GM13977 (cell line): ENCODE measurements at places on chromosomes 2 and 18.
A peak's percentile ranks its signal among the peaks of the same experiment; 100 is the strongest.

GRCh38 chr2:121129692-121130091, 155.3 kb downstream of the TFCP2L1 start:
- no peak for DNase-seq

- no peak for DNase-seq
These were observed 208.2 kb downstream of the UBE2E3 start for GRCh38 chr2:181188605-181189004.

GRCh38 chr2:18046558-18047212, 168.2 kb downstream of the KCNS3 start:
- DNase-seq: no peak

DNA sequence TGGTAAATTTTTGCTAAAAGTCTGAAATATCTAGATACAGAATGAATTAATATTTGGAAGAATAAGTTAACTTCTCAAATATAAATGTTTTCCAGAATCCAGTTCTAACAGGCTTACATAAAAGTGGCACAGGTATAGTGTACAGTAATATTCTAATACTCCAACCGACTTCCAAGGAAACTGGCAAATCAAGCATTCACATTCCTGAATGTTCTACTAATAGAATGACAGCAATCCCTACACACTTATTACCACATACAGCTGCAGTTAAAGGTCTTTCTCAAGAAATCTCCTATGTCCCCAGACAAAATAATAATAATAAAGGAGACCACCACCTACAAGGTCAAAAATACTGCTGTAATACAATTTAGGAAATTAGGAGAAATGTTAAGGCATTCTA, 31.9 kb downstream of the TMEM131 start:
- no peak for DNase-seq

- no peak for DNase-seq
These were observed 31.9 kb upstream of the BMPR2 start for GRCh38 chr2:202344178-202344577.

DNA sequence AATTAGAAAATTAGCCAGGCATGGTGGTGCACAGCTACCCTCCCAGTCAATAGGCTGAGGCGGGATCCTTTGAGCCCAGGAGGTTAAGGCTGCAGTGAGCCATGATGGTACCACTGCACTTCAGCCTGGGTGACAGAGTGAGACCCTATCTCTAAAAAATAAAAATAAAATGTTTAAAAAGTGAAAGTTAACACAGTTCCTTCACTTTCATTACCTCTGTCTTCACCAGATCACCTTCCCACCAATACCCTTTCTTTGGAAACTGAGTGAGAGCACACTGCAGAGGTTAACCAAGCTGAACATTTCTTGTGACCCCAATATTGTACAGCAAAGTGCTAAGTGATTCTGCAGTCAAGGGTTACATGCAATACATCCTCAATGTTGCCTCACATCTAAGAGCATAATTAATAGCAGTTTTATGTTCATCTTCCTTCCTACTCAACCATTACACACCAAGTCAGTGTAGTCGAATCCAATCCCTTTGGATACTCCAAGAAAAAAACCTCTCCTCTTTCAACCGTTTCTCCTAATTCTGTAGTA, 1.7 kb downstream of the L3MBTL4 start:
- no peak for DNase-seq

- DNase-seq: no peak
These were observed 7.3 kb downstream of the TNFRSF11A start for GRCh38 chr18:62332431-62332830.

DNA sequence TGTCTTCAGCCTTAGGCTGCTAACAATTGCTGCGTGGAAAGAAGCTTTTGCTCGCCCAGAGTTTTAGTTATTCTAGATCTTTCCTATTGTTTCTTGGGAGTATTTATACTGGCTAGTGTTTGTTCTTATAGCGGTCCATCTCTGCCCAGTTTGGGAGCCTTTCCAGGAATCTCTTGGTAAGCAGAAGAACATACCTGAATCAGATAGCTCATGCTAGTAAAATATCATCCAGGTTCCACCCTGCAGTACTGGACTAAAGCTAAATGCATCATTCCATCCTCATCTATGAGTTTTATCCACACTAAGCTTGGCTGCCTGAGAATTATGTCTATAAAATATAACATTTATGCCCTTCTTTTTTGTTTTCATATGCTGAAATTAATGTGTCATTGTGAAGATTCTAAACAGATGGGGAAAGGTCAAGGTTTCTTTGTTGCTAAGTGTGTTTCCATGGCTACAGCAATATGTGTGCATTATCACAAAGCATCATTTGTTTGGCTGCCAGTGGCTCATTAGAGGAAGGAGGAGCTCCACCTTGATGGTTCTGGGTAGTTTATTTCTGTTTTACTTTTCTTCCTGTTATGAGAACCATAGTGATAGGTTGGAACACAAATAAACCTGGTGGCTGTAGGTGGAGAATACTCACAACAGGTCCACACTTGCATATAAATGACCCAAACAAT, 182.8 kb downstream of the PIK3C3 start:
- DNase-seq: no peak

DNA sequence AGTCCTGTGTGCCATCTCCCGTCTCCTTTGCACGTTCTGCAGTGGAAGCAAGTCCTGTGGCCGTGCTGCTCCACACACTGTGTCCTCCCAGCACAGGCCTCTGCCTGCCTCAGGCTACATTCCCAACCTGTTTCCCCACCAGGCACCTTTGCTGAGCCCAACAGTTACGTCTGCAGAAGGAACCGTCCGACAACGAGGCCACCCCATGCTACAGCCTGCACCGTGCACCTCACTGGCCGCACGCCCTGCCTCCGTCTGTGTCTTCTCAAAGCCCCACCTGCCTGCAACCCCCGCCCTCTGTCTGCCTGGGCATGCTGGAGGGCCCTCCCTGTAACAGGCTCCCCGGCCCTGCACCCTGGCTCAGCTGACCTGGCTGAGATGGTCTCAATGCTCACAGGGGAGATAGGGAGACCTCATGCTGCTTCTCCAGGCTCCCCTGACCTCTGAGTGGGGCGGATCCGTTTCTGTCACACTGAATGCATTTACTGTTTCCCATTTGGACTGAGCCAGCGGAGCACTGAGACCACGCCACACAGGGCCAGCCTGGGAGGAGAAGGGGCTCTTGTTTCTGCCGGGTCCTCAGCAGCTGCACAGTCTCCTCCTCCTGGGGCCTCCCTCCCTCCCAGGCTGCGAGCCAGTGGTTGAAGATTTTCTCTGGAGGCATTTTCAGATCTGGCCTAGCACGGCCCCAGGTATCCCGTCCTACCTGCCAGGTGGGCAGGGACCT, 109.1 kb upstream of the OTOS start:
- DNase-seq: no peak

DNA sequence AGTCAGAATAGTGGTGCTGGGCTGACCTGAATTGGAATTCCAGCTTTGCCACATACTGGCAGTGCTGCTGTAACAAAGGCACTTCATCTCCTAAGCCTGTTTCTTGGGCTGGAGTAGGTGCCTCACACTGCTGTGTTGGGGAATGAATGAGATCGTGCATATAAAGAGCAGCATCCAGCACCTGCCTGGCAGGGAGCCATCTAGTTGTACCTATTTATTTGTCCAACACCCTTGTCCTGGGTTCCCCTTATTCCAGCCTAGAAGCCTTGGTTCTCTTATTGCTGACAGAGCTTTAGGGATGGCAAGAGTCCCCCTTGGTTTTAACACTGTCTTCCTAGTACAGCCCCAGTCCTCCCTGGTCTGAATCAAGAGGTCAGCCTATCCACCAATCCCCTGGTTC, 275.3 kb upstream of the RAB12 start:
- no peak for DNase-seq

DNA sequence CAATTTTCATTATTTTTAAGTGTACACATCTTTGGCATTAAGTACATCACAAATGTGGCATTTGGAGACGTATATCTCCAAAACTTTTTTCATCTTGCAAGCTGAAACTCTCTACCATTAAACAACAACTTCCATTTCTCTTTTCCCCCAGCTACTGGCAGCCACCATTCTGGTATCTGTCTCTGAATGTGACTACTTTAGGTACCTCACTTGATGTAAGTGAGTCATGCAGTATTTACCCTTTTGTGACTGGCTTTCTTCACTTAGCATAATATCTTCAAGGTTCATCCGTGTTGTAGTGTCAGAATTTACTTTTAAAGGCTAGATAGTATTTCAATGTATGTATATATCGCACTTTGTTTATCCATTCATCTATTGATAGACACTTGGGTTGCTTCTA, 17.0 kb downstream of the BABAM2 start:
- no peak for DNase-seq

GRCh38 chr2:96856776-96857666, 795 bp downstream of the ANKRD39 start:
- peak; percentile 35 for DNase-seq

- DNase-seq: peak; percentile 52
These were observed 71.6 kb downstream of the ACTR2 start for GRCh38 chr2:65299246-65299645.

- no peak for DNase-seq
These were observed 259.3 kb downstream of the TTC32 start for GRCh38 chr2:19642501-19642900.

DNA sequence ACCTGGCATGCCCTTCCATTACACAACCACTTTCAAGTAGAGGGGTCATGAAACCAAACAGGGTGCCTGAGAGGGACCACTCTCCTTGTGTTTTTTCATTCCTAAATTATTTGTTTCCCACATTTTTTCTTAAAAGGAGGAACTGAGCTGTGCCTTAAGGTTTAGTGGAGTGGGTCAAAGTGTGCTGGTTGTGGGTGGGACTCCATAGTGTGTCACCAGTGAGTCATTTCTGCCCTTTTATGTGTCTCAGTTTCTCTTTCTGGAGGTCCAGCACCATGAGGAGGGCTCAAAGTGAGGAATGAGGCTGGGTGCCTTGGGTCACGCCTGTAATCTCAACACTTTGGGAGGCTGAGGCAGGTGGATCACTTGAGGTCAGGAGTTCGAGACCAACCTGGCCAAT, 37.8 kb downstream of the COMMD1 start:
- peak; percentile 21 for DNase-seq

DNA sequence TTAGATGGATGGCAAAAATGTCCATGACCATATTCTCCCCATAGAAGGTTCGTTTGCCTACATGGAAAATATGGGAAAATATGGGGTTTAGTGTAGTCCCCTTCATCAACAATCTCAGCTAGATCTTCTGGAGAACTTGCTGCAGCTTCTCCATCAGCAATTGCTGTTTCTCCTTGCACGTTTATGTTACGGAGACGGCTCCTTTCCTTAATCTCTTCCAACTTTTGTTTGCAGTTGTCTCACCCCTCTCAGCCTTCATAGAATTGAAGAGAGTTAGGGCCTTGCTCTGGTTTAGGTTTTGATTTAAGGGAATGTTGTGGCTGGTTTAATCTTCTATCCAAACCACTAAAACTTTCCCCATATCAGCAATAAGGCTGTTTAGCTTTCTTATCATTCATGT, 28.9 kb downstream of the MYCN start:
- DNase-seq: no peak

- DNase-seq: no peak
These were observed 58.2 kb downstream of the GLS start for GRCh38 chr2:190938771-190939335.

- no peak for DNase-seq
These were observed 692 bp upstream of the RAX start for GRCh38 chr18:59273759-59274532.

DNA sequence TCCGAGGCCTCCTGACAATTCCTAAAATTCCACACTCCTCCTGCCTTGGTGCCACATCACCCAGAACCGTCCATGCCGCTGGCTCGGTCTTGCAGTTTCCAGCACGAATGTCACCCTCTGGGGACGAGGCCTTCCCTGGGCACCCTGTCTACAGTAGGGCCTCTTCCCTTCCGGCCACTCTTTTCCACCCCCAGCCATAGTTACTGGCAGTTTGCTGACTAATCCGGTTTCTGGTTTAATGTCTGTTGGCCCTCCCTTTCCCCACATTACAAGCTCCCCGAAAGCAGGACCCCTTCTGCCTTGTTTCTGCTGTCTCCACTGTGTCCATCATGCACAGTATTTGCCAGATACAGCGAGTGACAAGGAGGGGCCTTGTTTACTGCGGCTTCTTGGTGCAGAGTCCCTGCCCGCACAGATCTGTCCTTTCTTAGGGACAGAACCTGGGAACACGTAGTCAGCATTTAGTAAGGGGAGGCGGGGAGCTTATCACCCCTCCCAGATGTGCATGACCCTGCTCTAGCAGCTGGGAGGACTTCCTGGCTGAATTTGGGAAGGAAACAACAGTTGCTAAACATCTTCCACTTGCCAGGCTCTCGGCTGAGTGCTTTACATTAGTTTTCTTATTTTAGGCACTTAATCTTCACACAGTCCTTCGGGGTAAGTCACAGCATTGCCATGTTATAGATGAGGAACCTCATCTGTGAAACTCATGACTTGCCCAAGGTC, 23.6 kb upstream of the CATIP start:
- DNase-seq: no peak

GRCh38 chr2:234198976-234199375, 148.5 kb downstream of the SPP2 start:
- DNase-seq: no peak

DNA sequence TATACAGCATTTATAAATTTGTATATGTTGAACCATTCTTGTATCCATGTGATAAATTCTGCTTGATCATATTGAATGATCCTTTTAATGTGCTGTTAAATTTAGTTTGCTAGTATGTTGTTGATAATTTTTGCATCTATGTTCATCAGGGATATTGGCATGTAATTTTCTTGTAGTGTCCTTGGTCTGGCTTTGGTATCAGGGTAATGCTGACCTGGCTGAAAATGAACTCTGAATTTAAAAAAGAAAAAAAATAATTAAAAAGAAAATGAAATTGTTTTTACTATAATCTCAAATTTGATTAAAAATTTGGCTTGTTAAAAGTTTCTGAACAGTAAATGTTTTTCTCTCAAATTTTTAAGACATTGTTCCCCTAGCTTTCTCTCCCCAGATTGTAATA, 46.3 kb downstream of the RAD51AP2 start:
- no peak for DNase-seq

DNA sequence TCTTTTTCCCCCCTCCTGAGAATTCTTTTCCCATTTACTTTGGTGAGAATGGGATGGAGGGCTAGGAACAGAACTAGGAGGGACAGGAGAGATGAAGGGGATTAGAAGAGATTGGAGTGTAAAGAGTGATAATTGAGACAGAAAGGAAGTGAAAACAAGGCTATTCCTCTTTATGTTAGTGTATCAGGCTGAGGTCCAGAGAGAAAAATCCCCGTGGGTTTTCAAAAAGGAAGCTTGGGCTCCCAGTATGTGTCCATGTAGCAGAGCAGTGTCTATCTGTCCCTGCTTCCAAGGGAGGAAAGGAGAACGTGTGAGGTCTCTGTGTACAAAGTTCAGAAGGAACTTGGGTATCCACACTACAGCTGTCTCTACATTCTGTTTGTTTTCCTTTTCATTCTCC, 59.9 kb upstream of the KCNE4 start:
- no peak for DNase-seq

- no peak for DNase-seq
These were observed 862 bp downstream of the C18orf54 start for GRCh38 chr18:54358495-54359040.

DNA sequence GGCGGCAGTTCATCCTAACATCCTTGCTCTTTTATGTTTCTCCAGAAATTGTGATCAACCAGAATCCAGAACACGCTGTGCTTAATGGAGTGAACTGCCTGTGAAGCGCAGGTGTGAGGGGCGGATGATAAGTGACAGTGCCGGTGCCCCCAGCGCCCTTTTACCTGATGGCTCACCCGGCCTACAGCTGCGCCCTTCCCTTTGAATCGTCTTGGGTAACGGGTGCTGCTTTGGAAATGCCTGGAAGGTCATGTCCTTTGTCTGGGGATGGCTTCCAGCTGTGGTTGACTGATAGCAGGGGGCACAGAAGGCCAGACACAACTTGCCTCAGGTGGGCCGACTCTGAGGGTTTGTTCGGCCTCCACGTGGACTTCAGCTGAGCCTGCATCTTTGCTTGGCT, 119.4 kb downstream of the LPIN1 start:
- no peak for DNase-seq

GRCh38 chr2:24269265-24269664, 91.1 kb downstream of the ITSN2 start:
- DNase-seq: no peak
